ENCODE measurements at places on chromosomes 6 and 20.

GRCh38 chr6:109506314-109506713 is 23.3 kb upstream of the ZBTB24 start:
- no peak for DNase-seq

GRCh38 chr6:36109092-36109491 is 21.2 kb upstream of the MAPK13 start:
- DNase-seq = no peak

DNA sequence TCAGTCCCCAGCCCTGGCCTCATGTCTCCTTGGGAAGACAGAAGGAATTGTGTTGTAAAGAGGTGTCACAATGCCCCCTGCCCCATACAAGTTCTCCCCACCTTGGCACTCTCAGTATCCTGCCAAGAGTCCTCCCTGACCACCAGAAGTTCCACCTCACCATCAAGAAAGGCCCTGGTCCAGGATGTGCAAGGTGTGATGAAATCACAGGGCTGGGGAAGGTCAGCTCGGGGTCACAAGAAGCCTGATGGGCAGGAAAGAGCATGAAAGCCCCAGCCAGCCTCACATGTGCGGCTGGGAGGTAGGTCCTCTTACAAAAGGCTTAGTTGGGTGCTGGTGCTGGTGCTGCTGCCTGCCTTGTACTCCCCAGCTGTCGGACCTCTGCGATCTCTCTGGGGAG is 12.9 kb upstream of the C6orf132 start:
- DNase-seq = no peak

DNA sequence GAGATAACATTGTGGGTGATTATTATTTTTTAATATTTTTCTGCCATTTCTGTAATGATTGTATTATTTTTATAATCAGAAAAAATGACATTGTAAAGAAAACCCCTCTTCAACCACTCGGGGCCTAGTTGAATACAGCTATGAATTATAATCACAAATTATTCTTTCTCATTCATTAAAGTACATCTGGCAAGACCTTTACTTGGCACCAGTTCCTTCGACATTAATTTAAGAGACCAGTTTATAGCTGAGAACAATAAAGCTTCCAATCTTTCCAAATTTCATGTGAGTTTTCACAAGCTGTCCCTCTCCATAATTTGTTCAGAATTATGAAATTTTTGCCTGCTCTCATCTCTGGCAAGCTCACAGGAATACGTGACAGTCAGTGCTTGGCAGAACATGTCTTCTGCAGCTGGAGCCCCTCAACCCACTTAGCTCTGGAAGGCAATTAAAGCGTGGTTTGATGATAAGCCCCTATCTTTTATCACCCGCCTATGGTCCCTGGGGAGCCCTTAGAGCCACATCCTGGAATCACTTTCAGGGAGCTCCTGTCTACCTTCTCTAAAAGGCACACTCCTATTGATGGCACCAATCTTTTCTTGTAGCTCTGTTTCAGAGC is 237.2 kb upstream of the PRND start:
- peak; percentile 97 for DNase-seq

- DNase-seq = peak; percentile 21
These were observed 107.7 kb downstream of the CD109 start for GRCh38 chr6:73803562-73804241.

DNA sequence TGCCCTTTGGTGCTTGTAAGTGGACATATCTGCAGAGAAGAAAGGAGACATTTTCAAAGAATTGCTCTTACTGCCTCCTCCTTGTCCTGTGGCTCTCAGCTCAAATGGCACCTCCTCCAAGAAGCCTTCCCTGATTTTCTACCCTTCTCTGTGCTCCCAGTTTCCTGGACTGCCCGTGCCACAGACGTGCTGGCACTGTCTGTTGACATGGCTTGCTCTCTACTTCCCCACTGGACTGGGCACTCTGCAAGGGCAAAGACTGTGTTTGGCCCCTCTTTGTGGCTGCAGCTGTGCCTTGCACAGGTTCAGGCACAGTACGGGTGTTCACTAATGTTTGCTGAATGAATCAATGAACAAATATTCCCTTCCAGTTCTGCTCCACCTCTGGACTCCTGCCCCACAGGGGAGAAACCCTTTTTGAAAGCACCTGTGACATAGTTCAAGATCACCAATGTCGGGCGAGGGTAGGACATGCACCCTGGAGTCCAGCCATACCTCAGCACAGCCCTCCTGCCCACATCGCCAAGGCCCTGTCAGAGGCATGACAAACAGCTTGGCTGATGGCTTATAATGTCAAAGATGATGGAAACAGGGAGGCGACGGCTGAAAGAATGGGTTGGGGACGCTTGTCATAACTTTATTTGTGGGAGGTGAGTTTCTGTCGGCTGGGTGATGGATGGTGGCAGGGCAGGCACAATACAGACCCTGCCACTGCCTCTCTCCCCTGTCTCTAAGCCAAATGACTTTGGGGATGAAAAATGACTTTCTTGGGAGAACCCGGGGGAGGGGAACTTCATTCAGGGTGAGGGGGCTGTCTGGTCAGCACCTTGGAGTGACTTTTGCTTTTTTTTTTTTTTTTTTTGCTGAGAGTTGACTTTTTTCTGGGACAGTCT is 15.6 kb upstream of the CTNNBL1 start:
- no peak for DNase-seq

GRCh38 chr6:159038914-159039884 is 5.6 kb downstream of the TAGAP start:
- DNase-seq = no peak

DNA sequence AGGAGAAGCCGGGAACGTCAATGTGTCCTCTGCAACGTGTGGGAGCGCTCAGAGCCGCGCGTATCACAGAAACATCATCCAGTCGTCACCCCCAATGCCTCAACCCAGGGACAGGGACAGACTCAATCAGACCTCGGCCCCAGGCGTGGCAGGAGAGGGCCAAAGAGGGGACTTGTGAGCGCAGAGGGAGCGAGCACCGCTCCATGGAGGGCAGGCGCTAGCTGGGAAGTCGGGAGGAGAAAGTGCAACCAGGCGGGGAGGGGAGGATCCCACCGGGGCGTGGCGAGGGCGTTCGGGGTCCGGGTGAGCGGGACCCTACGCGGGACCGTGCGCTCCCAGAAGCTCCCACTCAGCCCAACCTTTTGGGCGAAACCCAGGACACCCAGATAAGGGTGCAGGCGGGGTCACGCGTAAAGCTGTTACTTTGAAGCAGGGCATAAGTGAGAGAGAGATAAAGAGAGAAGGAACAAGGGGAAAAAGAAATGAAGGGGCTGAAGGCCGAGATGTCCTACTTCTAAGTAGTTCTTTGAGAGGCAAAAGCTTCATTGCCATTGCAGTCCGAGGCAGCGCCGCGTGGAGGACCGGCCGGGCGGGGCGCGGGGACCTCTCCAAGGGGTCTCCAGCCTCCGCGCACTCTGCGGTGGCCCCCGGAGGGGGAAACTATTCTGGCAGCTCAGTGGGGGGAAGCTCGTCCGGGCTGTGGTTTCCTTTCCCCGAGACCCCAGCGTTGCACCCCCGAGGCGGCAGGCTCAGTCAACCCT is 862 bp upstream of the SOBP start:
- DNase-seq = peak; percentile 65

GRCh38 chr6:71083308-71083820 is 126.5 kb upstream of the B3GAT2 start:
- no peak for DNase-seq

DNA sequence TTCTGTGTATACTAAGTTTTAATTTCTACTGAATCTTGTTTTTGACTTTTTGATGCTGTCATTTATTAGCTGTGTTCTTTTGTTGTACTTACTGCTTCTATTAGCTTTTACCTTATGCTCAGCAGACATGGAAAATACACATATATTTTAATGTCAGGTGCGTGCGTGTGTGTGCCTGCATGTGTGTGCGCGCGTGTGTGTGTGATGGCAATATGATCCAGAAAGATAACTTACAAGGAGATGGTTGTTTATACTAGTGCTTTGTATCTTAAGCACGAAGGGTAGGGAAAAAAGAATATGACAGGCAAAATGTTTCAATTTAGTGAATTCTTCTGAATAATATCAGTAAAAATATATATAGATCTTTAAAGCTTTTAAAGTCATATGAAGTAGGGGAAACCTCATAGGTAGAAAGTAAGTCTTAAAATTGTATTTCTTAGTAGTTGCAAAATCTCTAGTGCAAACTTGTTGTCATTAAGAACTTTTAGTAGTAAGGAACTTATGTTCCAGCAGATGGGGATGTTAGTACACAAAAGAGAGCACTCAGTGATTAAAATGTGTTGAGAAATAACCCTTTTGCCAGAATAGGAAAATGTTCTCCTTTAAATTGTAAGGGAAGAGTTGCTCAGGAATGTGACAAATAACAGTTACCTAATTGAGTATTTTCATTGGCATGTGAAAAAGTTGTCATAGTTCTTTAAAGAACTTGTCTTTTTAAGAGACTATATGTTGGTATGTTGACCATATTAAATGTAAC is 13.2 kb downstream of the QKI start:
- peak; percentile 69 for DNase-seq

DNA sequence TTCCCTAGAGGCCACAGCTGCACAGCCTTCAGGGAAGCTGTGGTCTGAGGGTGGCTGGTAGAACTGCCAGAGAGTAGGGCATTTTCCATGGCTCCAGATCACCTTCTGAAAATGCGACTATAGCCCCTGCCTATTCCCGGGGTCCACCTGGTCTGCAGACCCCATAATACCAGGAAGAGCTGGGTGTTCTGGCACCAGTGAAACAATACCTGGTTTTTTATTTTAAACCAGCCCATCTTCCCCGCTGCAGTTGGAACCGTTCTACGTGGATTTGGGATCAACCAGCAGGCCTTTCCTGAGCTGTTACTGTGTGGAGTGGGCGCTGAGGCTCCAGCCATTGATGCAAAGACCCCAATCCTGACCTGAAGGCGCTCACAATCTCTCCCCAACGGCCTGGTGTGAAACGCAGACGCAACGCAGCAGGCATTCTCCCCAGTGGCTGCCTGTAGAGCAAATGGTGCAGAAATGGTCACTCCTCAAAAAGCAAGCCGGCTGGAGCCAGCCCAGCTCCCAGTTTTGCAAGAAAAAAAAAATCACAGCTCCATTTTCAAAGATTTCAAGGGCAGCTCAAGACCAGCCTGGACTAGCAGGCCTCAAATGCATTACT is 11.3 kb downstream of the NPEPL1 start:
- no peak for DNase-seq

- DNase-seq = no peak
These were observed 143.6 kb upstream of the TNFAIP3 start for GRCh38 chr6:137723273-137724017.

GRCh38 chr20:10637031-10637559 is 36.7 kb downstream of the JAG1 start:
- DNase-seq = no peak

GRCh38 chr6:89482126-89482525 is 49.2 kb downstream of the ANKRD6 start:
- DNase-seq = no peak

DNA sequence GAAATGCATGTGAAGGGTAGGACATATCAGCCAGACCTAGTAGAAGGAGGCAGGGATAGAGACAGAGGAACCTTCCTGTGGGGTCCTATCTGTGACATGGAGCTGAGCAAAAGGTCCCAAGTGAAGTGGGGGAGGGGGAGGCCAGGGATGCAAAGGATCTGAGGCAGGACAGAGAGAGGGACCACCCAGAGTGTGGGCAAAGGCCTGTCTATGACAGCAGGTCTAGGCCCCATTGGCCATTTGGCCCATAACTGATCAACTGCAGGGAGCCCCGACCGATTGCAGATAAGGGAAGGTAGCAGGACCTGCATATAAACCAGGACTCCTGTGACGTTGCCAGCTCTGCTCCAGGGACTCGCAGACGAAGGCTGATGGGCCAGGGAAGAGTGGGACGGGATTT is 49.6 kb upstream of the SYNDIG1 start:
- no peak for DNase-seq

DNA sequence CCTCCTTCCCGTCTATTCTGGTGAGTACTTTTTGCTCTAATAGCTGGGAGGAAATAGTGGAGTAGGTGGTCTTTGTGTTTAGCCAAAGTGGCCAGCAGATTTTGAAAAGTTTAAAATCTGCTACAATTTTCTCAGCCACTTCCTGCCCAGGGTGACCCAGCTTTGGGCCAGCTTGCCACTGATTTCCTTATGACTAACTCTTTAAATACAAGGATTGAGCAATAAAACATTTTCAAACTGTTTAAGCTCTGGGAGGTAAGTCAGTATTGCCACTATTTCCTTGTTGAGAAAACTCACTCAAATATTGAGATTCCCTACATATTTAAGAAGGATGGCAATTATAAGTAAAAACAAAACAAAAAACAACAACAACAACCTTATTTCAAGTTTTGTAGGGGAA is 54.5 kb downstream of the TRMT11 start:
- DNase-seq = no peak

DNA sequence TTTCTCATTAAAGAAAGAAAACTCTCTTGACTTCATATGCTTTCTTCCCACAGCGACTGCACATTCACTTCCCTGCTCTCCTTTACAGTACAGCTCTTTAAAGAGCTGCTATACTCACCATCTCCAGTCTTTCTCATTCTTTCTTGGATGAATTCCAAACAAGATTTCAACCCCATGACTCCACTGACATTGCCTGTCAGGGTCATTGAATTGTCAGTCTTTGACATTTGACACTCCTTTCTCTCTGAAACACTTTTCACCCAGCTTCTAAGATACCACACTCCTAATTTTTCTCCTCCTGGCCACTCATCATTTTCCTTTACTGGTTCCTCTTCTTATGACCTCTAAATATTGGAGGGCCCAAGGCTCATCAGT is 811 bp upstream of the ARMH2 start:
- DNase-seq = no peak
